ENCODE measurements at places on chromosomes 7 and 10. TPM values are rescaled to one million over a fixed set of nuclear protein-coding genes. Genes with fewer than 3 reads are reported as not detected.
A peak's percentile ranks its signal among the peaks of the same experiment; 100 is the strongest.

DNA sequence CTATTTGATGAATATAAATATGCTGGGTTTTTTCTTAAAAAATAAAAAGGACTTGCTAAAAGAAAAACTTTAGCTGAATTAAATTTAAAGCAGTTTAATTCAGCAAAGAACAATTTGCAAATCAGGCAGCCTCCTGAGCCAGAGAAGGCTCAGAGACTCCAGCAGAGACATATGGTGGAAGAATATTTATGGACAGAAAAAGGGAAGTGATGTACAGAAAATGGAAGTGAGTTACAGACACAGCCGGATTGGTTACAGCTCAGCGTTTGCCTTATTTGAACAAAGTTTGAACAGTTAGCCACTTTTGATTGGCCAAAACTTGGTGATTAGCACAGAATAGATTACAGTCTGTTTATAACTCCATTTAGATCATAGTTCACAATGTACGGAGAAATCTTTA, 110.3 kb downstream of the GAD2 start:
- H3K4me3 ChIP-seq, result no peak overlapping the region
- no peaks in the 10 kb centered on the region for H3K27me3 ChIP-seq
- H3K4me1 ChIP-seq, result peaks cover 2% of the 10 kb centered on the region
- no peak overlapping the region for H3K27ac ChIP-seq
- no peak for DNase-seq
- H3K36me3 ChIP-seq, result no peaks in the 10 kb centered on the region

Gene TNKS2
- 54.2 TPM for total RNA-seq

- peaks cover 35% of the 10 kb centered on the region for H3K4me1 ChIP-seq
- no peaks in the 10 kb centered on the region for H3K27me3 ChIP-seq
- peak overlapping the region; percentile 72 for H3K27ac ChIP-seq
- DNase-seq, result no peak
- H3K4me3 ChIP-seq, result no peak overlapping the region
Observed at GRCh38 chr7:39888171-39888853, 61.7 kb upstream of the CDK13 start.

Gene ANXA8L1
- 1.1 TPM for total RNA-seq

Gene CLRN3
- total RNA-seq, result not detected
